Activated T-cell treated with anti-CD3 and anti-CD28 coated beads for 24 hours (primary cell): ENCODE measurements at places on chromosomes 2 and 18.

- peak; percentile 53 for DNase-seq
Observed at GRCh38 chr2:85405201-85406059, 4.7 kb downstream of the CAPG start.

DNA sequence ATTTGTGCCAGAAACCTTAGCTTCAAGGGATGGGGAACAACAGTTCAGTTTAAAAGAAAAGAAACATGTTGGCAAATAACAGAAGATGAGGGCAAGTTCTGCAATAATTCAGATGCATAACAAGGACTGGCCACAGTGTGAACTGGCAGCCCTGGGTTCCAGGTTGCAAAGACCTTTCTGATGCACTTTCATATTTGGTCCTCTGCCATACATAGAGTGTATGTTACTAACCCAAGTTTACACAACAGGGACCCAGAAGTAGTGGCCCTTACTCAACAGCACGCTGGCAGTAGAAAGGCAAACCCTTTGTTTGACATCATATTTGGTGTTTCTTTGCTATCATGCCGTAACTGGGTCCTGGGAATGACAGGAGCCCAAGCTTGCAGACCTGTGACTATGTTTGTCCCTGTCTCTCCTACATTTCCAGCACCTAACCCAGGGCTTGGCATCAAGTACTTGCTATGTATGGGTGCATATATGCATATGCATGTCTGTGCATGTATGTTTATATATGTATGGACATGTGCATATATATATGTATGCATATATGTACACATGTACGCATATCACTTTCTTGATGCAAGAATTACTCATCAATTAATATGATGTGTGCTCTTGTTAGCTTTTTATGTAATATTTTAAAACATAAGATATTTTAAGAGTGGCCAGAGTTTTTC, 94.3 kb downstream of the MBP start:
- DNase-seq = no peak

GRCh38 chr18:56238576-56238975, 399.8 kb downstream of the TXNL1 start:
- no peak for DNase-seq

DNA sequence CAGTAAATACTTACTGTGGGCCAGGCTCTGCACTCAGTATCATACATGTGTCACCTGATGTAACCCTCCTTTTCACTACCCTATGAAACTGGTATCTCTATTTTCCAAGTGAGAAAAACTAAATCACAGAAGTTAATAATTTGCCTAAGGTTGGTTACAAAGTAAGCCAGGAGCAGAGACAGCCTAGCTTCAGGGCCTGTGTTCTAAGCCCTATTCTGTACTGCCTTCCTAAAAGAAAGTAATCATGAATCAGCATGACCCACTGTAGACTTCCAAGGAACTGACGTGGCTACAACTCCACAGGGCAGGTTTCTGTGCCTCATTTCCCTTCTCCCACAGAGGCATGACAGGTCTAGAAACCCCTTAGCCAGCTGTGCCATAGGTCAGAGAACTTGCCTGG, 14.3 kb downstream of the ZNF142 start:
- no peak for DNase-seq

DNA sequence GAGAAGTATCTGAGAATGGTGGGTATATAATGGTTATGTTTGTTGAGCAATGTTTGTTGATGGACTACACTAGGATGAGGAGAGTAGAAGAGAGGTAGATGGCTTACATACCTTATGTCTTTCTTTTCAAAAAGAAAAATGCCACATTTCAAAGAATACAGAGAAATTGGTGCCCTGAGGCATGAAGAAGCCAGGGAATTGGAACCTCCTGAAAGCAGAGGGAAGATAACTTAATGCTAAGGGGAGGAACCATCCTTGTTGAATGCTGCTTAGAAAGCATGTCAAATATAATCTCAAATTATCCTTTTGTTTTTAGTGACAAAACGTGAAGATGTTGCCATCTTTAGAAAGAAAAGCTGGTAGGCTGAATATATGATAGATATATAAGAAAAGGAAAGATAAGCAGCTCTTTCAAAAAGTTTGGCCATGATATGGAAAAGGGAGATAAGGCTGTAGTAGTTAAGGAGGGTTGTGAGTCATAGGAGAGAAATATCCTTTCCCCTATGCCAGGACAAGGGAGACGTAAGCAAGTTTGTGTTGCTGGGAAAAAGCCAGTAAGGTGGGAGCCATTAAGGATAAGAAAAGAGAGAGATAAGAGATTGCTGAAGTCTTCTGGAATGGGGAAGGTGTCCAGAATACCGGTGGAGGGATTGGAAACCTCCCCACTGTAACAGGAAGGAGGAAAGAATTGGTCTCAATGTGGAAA, 66.3 kb downstream of the SCN2A start:
- no peak for DNase-seq

DNA sequence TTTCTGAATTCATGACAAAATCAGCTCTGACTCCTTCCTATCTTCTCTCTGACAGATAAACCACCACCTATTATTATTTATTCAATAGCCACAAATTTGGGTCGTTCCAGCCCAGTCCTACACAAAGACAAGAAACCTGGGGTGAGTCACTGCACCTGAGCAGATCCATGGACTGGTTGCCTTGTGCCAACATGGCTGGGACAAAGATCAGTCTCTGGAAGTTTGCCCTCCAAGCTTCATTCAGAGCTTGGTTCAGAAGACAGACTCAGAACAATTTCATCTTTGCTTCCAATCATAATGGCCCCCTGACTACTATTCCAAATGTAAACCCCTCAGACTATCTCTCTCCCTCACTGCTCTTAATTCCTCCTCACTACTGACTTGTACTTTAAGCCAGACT, 9.6 kb upstream of the EXOC6B start:
- DNase-seq = no peak

DNA sequence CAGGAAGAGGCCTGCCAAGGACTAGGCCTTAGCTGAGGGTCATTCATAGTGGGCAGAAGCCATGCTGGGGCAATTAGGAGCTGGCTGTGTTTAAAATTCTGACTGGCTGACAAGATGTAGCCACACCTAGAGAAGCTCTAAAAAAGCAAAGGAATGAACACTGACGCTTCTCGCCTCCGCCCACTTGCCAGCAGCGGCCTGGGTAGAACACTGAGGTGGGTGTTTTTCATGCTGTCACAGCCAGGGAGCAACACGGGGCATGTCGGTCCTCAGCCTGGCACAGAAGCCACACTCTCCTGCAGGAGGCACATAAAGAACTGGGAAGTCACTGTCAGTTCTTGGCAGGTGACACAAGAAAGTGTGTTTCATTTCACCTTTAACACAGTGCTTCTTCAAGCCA, 10.4 kb downstream of the CHST10 start:
- DNase-seq = no peak

DNA sequence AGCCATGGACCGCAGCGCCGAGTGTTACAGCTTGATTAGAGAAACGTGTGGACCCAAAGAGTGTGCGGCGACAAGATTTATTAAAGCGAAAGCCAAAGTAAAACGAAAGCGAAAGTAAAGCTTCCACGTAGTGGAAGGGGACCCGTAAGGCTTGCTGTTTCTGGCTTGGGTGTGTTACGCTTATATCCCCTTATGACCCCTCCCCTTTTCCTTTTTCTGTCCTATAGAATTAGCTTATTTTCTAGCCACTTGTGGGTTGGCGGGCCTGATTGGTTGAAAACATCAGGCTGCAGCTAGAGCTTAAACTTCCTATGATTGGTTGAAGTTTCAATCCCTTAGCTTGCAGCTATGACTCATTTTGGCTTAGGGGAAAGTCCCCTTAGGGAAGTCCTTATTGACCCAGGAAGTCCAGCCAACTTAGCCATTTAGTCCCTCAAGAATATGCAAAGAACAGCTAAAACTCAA, 969.7 kb downstream of the DCDC2C start:
- no peak for DNase-seq

GRCh38 chr18:46297621-46298020, 193.4 kb downstream of the HAUS1 start:
- DNase-seq = no peak

- no peak for DNase-seq
Observed at GRCh38 chr2:173924285-173924684, 40.9 kb downstream of the SP3 start.

- DNase-seq = no peak
Observed at GRCh38 chr2:108971661-108972566, 17.1 kb downstream of the EDAR start.

DNA sequence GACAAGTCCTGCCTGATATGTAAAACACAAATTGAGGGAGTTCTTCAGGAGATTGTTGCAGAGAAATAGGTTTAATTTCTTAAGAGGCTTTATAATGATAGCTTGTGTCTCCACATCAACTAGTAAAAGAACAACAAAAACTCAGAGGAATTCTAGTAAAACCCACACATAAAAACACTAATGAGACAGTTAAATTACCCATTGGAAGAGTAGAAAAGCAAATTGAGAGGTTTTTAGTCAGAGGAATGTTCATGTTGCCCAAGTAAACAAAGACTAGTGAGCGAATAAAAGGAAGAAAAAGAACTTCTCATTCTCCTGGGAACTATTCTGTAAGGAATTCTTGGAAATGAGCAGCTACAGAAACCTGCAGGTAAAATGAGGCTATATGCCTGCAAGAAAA, 330.6 kb downstream of the STK39 start:
- no peak for DNase-seq

- peak; percentile 24 for DNase-seq
Observed at GRCh38 chr18:79570266-79571201, 109.1 kb upstream of the CTDP1 start.

GRCh38 chr2:61218817-61219170, 56.8 kb downstream of the C2orf74 start:
- DNase-seq = no peak

- DNase-seq = peak; percentile 53
Observed at GRCh38 chr2:197498937-197499593, 575 bp downstream of the HSPD1 start.

GRCh38 chr2:71857636-71858035, 290.0 kb downstream of the CYP26B1 start:
- no peak for DNase-seq

- DNase-seq = no peak
Observed at GRCh38 chr2:236579048-236579745, 9.6 kb downstream of the ACKR3 start.

DNA sequence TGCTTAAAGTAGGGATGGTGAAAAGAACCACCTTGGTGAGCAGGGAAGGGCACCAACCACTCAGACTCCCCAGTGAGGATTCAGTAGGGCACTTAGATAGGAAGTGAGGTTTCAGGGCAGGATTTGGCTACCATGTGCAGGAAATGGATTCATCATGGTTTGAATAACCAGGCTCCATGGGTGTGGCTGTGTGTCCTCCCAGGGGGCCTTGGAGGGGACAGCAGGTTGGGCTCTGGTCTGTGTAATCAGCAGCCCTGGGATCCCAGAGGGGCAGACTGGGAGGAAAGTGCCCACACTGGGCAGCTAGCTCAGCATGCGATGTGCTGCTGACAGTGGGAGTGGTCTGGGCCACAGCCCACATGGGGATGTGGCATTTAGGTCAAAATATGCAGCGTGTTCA, 224.6 kb downstream of the CELF4 start:
- no peak for DNase-seq

DNA sequence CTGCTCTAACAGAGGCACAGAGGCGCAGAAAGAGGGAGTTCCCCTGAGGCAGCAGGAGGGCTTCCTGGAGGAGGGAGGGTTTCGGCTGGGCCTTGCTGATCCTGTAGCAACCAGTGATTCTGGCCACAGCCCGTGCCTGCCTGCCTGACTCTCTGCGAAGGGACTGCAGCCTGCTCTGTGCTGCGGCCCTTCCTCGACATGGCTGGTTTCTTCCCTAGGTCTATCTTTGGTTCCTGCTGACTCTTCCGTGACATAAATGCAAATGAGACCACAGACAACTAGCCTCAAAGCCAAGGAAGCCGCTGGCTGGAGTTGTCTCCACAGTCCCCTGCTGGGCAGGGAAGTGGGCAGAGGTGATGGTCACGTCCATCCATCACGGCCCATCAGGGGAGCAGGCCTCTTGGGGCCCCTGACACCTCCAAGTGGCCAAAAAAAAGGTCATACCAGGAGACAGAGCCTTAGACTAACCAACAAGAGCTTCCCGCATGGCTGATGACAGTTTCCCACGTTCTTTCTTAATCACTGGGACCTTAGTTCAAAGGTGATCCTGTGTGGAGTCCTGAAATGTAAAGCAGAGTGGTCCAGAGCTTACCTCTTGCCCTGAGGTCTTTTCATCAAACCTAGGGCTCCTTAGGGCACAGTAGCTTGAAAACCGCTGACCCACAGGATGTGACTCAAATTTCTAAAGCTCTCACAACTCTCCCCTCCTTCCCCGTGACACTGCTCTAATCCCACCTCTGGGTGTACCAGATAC, 55.3 kb downstream of the HS1BP3 start:
- no peak for DNase-seq

GRCh38 chr2:238845583-238846377, 2.1 kb upstream of the TWIST2 start:
- no peak for DNase-seq

- no peak for DNase-seq
Observed at GRCh38 chr2:55049821-55050099, 491 bp downstream of the RTN4 start.

DNA sequence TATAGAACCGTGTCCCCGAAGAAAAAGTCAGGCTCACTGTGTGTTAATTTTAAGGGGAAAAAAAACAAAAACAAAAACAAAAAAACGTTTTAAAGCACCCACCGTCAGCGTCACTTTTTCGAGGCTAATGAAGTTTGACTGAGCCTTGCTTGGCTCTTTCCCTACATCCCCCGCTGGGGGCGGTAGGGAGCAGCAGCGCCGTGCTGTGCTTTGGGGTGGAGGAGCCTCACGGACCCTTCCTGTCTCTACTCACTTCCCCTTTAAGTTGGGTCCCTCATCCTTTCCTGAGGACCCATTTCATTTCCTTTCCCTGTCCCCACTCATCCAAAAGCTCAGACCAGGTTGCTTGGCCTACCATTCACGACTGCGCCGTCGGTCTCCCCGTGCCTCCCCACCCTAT, 82.8 kb upstream of the RPL31 start:
- DNase-seq = no peak

- DNase-seq = no peak
Observed at GRCh38 chr2:127763776-127764175, 47.2 kb downstream of the WDR33 start.

DNA sequence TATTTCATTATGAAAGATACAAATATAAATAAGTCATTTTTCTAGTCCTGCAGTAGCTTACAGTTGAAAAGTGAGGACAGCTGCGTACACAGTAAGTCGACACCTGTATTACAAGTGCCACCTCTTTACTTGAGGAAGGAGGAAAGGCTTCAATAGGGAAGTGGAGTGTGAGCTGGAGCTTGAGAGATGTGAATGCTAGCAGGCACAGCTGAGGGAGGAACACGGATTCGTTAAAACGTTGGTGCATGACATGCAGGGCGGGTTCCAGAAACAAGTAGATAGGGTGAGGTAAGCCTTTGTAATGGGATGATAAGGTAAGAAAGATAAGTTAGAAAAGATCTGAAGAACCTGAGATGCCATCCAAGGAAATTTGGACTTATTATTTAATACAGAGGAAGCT, 98.1 kb upstream of the CSRNP3 start:
- DNase-seq = no peak

DNA sequence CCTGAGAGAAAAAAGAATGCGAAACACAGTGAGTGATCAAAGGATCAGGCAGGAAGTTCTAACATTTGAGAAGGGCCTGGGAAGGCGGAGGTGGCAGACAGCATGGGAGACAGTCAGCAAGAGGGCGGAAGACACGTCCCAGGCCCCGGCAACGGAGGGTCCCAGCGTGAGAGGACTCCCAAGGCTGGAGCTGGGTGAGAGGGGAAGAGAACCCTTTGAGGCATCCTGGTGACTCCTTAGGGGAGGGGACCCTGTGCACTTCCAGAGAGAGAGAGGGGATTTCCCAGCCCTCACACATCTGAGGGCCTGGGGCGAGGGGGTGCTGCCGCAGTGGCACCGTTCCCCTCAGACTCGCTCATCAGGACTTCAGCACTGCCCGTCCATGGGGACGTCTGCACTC, 133.4 kb downstream of the RTP5 start:
- no peak for DNase-seq
